ENCODE measurements at places on chromosomes 4 and X.

- DNase-seq, result no peak
Measured at GRCh38 chrX:47201345-47201944, 7.8 kb downstream of the UBA1 start.

- no peak for DNase-seq
Measured at GRCh38 chrX:18410038-18410437, 15.4 kb upstream of the CDKL5 start.

GRCh38 chr4:151098979-151099228 is 524 bp upstream of the RPS3A start:
- no peak for DNase-seq

DNA sequence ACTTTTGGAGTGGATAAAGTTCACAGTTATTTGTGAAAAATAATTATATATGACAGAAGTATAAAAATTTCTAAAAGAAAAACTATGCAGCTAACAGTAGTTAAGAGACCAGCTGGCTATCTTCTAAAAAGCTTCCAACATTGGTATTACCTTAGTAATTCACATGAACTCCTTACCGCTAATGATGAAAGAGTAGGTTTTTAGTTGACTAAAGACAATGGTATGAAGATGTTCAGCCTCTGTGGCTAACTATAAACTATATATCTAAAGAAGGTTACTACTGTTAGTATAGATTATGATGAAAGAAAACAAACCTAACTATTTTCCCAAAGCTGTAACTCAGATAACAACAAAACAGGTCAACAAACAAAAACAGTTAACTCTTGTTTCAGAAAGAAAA is 10.4 kb downstream of the CCNI start:
- no peak for DNase-seq

DNA sequence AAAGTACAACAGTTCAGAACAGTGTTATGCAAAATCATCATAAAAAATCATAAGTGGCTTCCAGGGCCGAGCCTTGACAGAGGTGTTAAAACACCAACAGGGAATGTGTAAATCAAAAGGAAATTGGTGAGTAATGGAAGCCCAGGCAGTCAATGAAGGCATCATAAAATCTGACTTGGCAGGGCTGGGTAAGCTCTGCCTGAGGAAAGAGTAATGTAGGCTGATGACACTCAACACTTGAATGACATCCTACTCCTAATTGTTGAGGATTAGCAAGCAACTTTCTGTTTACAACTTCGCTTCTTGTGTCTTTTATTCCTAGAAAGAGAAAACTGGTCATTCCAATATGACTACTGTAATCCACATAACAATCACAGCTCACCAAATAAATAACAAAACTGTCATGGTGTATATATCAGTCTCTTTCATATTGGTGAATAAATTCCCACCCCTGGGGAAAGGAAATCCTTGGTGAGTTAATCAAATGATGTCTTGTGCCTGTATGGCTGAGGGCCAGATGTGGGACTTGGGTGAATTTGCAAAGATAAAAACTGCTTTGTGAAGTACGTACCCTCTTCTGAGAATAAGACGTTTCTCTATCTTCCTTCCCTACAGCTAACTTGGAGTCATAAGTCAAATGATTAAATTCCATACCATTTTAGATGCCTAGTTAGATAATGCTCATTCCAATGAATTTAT is 196.8 kb downstream of the DCHS2 start:
- DNase-seq, result no peak

DNA sequence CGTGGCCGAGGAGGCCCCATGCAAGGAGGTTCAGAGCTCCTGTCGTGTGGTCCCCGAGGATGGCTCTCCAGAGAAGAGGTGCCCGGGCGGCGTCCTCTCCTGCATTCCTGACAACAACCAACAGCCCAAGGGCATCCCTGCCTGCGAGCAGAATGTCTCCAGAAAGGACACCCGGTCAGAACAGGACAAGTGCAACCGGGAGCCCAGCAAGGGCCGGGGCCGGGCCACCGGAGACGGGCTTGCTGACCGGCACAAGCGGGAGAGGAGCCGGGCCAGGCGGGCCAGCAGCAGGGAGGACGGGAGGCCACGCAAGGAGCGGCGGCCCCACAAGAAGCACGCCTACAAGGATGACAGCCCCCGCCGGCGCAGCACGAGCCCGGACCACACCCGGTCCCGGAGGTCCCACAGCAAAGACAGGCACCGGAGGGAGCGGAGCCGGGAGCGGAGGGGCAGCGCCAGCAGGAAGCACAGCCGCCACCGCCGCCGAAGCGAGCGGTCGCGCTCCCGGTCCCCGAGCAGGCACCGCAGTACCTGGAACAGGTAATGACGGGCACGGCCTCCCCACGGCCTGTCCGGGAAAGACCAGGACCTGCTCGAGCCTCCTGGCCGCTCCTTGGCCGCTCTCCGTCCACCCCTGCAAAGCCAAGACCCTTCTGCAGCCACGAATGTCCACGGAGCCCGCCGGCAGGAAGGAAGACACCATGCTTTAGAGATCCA is 9.8 kb downstream of the AKAP17A start:
- no peak for DNase-seq

DNA sequence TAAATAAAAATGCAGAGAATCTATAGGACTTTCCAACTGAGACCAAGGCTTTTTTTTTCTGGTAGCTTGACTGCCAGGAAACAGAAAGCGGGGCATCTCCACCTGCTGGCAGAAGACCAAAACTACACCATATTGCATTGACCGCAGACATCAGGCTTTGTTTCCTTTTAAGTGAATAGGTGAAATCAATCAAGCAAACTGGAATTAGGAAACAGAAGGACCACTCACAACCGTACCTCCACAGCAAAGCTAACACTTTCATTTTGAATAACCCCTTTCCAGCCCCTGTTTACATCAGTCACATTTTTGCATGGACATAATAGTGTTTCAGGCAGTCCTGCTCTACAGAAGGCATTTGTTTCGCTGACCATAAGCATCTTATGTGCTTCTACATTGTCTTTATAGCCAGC is 218.2 kb downstream of the IDS start:
- DNase-seq, result no peak

DNA sequence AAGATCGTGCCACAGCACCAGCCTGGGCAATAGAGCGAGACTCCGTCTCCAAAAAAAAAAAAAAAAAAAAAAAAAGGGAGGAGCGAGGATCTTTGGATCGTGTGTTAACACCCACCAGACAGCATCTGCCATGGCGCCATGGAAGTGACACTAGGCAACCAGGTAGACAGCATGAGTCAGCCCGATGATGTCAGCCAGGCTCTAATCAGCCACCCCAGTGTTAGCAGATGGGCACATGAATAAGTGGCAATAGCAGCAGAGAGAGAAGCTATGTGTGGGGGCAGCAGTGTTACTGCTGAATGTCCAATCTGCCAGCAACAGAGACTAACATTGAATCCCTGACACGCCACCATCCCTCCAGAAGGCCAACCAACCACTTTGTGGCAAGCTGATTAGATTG is 6.6 kb downstream of the SYN1 start:
- DNase-seq, result no peak

- no peak for DNase-seq
Measured at GRCh38 chrX:41720125-41720779, 3.7 kb upstream of the GPR82 start.

GRCh38 chr4:85756938-85757337 is 282.0 kb downstream of the ARHGAP24 start:
- no peak for DNase-seq

DNA sequence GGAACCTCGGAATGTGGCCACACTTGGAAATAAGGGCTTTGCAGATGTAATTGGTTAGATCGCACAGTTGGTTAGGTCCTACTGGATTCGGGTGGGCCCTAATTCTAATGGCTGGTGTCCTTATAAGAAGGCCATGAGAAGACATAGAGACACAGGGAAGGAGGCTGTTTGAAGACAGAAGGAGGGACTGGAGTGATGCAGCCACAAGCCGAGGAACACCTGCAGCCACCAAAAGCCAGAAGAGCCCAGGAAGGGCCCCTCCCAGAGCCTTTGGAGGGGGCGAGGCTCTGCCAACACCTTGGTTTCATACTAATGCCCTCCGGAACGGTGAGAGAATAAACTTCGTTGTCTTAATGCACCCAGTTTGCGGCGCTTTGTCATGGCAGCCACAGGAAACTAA is 47.0 kb downstream of the EVC start:
- no peak for DNase-seq

DNA sequence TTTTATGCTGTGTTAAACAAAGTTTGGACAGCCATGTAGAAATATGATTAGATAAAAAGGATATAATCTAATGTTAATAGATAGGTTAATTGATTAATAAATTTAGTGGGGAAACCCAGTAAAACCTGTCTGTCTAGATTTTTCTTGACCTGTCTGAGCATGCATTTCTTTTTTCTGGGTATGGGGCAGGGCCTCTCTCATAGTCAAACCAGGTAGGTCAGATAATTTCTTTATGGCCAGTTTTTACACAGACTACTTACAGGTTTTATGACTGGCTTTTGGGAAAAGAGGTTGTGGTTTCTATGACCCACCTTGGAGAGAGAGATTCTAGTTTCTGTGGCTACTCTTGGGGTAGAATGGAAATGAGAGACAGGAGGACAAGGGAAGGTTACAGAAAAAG is 135.6 kb upstream of the EPHA5 start:
- no peak for DNase-seq

DNA sequence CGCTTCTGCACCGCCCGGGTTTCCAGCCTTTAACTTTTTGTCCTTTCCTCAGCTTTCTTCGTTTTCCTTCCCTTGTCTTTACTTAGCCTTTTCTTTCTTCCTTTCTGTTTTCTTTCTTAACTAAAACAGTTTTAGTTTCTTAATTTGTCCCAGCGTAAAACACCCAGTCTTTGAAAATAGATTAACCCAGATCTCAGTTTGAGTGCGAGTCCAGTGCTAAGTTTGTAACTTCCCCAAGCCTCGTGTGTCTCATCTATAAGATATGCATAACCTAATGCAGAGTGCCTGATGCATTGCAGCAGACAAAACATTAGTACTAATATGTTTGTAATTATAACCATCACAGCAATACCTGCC is 460 bp upstream of the GEMIN8 start:
- no peak for DNase-seq

Data from AG09319 (cell line).